Cerebellar nuclear complex (tissue), 1 donor: ENCODE measurements at places on chromosomes 7 and 10.
A peak's percentile ranks its signal among the peaks of the same experiment; 100 is the strongest.

- no peak for DNase-seq
Observed at GRCh38 chr10:31143331-31143935, 111.8 kb upstream of the ZNF438 start.

- no peak for DNase-seq
Observed at GRCh38 chr7:77867537-77867865, 68.9 kb downstream of the PHTF2 start.

DNA sequence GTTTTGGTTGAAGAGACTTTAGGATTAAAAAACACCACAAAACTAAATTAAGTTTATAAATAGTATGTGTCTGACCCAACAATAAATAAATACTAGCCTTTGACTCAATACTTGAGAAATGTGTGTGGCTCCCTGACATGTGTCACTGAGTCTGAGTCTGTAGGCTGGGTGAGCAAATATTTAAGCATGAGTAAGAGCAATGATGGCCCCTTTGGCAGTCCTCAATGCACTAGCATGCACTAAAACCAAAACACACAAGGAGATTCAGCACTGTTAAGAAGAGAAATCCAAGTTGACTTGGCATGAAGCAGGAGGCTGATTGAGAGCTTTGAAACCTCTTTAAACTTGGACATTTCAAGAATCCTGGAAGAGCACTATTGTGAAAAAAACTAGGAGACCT is 37.1 kb downstream of the CCDC71L start:
- no peak for DNase-seq

DNA sequence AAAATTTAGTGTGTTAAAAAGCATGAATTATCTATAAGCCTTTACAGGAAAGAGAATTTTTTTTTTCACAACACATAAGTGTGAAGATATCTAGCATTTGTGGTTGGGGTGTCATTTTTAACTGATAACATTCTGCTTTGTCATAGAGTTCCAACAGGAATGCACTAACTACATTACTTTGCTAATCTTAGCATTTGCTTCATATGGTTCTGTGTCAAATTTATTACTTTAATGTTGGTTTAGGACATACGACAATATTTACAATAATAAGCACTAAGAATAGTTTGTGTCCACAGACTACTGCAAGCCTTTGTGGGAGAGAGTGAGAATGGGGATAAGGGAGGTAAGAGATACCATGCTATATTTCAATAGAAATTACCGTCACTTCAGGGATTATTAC is 40.6 kb upstream of the MAGI2 start:
- DNase-seq, result no peak

- DNase-seq, result no peak
Observed at GRCh38 chr7:21198921-21199320, 229.0 kb upstream of the SP4 start.

DNA sequence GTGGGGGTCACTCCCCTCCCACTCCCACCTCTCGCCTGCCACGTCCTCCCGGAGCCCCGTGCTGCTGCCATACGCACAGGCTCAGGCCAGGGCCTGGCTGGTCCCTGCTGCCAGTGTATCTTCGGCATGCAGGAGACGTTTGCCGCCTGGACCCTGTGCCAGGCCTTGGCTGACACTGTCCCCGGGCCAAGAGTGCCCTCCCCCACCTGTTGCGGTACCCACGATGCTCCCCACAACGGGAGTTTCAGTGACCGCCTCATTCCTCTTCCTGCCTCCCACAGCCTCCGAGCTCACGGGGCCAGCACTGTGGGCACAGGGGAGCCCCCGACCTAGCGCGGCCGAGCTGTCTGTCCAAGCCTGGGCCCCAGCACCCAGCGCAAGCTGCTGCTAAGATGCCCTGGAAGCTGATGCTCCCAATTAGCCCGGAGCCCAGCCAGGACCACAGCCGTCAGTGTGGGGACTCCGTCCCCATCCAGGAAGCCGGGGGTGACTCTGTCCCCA is 7.4 kb downstream of the TTYH3 start:
- no peak for DNase-seq

DNA sequence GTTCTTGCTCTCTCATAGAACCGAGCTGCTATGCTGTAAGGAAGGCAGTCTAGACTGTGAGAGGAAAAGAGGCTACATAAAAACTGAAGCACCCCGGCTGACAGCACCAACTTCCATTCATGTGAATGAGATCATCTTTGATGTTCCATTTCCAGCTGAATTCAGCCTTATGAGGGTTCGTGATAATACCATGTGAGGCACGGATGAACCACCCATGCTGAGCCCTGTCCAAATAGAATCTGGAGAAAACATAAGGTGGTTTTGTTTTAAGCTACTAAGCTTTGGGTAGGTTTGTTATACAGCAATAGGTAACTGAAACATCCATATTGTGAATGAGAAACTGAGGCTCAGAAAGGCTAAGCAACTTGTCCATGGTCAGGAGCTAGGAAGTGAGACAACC is 6.9 kb upstream of the VAX1 start:
- no peak for DNase-seq

GRCh38 chr7:82167558-82168314 is 275.8 kb downstream of the CACNA2D1 start:
- DNase-seq, result no peak

DNA sequence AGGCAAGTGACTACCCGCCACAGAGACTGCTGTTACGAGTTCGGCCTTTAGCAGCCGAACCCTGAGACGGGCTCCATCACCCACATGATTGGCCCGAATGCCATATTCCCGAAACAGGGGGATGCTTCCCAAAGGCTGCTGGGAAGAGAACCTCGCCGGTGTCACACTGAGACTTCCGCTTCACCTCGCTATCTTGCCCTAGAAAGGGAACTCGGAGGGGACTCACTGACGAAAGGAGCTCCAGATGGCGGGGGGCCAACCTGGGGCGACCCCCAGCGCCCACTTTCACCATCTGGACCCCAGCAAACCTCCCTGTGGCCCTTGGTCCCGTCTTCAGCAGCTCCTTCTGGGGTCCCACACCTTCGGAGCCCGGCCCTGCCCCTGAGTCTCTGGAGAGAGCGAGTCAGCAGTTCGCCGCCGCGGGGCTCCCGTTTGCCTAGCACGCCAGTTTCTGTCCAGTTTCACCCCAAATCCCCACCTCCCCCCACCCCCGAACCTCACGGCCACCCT is 529 bp downstream of the HPS1 start:
- peak; percentile 19 for DNase-seq

DNA sequence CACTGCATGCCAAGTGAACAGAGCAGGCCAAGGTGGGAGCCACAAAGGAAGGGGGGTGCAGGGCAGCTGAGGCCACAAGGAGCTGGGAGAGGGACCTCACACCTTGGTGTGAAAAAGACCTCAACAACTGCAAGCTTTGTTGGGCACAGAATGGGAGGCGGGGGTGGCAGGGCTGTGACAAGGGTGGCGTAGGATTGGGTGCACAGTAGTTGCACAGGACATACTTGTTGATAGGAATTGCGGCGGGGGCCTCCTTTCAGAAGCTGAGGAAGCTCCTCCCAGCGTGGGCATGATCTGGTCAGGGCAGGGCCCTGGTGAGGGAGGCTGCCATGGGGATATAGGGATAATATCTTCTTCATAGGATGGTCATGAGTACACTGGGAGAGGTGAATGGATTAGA is 25.8 kb downstream of the POLL start:
- no peak for DNase-seq

DNA sequence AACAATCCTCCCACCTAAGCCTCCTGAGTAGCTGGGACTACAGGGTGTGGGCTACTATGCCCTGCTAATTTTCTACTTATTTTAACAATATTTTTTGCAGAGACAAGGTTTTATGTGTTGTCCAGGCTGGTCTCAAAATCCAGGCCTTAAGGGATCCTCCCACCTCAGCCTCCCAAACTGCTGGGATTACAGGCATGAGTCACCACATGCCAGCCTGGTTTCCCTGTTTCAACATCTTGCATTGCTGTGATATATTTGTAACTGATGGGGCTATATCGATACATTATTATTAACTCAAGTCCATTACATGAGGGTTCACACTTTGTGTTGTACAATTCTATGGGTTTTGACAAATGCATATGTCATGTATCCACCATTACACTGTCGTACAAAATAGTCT is 41.9 kb upstream of the OGDHL start:
- no peak for DNase-seq

GRCh38 chr7:135160858-135161653 is 9.5 kb downstream of the CYREN start:
- no peak for DNase-seq

GRCh38 chr10:6089334-6090219 is 743 bp downstream of the RBM17 start:
- DNase-seq, result no peak
